ENCODE measurements at places on chromosomes 7 and 10.

DNA sequence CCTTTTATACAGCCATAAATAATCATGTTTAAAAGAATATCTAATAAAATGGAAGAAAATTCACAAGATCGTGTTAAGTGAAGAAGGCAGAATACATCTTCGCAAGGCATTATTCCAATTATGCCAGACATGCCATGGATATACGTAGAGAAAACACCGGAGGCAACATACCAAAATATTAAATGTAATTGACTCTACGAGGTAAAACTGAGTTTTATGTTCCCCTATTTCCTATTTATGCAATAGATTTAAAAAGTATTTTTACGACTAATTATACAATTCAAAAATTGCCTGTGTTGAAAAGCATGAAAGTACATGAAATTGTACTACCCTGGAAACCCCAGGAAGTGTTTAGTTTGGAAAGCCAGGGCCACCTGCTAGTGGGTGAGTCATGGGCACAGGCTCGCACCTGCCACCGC, 936 bp upstream of the REPIN1 start:
- DNase-seq = no peak

GRCh38 chr7:45225948-45226335, 68.4 kb downstream of the RAMP3 start:
- DNase-seq = no peak

- no peak for DNase-seq
These were observed 967.2 kb downstream of the XPNPEP1 start for GRCh38 chr10:108956149-108956548.

- no peak for DNase-seq
These were observed 204.3 kb downstream of the CCDC7 start for GRCh38 chr10:32650246-32650655.

GRCh38 chr10:86646933-86647332, 7.4 kb upstream of the OPN4 start:
- no peak for DNase-seq

DNA sequence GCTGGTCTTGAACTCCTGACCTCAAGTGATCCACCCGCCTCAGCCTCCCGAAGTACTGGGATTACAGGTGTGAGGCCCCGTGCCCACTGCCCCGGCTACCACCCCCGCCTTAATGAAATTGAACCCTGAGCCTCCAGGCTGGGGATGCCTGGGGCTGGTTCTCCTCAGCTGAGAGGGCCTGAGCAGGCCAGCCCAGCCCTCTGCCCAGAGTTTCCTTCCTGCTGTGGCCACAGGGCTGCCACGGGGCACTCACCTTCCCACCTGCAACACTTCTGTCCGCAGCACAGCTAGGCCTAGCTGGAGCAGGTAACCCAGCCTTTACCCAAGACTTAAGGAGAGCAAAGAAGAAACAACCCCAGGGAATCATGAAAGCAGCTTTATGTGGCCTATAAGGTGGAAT, 78.1 kb upstream of the ANLN start:
- DNase-seq = no peak

DNA sequence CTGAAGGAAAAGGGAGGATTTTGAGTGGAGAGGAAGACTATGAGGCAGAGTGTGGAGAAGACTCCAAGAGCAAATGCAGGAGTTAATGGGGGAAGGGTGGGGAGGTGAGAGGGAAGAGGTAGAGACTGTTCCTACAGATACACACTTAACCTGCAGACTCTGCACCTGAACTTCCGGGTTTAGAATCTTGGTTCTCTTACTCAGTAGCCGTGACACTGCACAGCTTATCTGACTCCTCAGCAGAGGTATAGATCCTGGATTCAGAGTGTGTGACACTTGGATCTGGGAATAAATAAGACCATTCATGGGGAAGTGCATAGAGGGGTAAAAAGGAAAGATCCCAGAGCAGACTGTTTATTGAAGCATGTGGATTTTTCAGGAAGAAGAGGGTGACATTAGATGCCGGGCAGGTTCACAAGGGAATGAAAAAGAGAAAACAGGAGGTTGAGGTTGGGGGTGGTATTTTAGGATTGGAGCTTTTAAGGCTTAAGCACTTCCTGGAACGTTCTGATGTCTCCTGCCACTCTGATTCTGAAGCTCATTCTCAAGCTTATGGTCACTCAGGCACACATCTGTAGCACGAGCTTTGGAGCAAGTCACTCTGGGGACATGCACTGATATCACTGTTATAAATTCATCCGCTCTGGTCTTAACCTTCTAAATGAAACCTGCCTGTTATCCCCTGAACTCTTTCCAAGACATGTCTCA, 5.7 kb upstream of the ZC3HAV1L start:
- DNase-seq = no peak

DNA sequence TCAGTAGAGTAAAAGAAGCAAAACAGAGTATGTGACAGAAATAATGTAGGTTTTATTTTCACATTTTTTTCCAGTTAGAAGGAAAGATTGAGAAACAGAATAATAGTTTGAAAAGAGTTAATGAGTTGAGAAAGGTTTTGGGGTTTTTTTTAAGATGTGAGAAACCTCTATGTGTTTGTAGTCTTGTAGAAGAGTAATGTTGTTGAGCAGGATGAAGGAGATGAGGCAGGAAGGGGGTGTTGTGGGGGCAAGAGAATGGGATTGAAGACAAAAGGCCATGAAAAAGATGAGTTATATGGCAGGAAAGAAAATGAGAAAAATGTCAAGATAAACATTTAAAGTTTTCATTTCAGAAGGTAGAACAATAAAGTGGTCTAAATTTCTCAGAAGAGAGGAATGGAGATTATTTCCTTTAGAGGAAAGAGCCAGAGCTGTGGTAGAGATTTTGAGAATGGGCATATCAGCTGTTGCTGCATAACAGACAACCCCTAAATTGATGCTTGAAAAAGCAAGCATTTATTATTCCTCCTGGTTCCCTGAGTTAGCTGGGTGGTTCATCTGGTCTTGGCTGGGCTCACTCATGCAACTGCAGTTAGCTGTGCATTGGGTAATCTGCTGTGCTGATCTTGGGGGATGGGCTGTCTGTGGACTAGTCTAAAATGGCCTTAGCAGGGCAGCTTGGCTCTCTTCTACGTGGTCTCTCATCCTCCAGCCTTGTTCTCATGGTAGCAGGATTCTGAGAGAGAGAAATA, 27.1 kb downstream of the PCGF5 start:
- DNase-seq = no peak

DNA sequence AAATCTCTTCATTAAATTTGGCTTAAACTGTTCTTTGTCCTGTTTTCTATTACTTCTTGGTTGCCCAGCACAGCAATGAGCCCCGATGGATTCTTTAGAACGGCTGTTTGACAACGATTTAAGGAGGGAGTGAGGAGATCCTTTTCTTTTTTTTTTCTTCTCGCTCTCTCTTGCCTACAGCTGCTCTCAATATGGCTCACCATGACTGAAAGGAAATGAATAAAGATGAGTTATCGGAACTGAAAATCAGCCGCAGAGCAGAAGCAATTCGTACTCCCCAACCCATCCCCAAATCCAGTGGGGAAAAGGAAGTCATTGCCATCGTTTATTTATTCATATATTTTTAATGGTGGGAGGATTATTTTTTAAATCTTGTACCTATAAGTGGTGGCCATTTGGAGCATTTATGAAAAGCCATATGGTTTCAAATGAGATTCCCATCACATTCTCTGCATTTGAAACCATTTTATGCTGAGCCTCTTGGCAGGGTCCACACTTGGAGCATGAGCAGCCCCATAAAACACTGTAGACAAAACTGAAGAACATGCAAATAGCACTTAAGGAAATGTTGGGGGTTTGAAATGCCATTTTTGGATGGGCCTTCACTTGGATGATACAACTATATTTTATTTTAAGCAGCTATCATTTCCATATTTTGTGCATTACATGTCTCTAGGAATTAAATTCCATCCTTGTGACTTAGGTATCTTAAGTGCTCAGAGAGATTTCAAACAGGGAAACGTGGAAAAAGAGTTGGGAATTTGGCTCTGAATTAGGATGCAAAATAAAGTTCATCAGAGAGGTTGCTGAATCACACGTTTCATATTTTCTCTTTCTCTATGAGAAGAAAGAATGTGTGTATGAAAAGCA, 107.7 kb upstream of the FZD1 start:
- DNase-seq = no peak

- DNase-seq = no peak
These were observed 20.0 kb downstream of the XPNPEP1 start for GRCh38 chr10:109902992-109903947.

- DNase-seq = no peak
These were observed 216.5 kb upstream of the PITRM1 start for GRCh38 chr10:3389130-3389529.

DNA sequence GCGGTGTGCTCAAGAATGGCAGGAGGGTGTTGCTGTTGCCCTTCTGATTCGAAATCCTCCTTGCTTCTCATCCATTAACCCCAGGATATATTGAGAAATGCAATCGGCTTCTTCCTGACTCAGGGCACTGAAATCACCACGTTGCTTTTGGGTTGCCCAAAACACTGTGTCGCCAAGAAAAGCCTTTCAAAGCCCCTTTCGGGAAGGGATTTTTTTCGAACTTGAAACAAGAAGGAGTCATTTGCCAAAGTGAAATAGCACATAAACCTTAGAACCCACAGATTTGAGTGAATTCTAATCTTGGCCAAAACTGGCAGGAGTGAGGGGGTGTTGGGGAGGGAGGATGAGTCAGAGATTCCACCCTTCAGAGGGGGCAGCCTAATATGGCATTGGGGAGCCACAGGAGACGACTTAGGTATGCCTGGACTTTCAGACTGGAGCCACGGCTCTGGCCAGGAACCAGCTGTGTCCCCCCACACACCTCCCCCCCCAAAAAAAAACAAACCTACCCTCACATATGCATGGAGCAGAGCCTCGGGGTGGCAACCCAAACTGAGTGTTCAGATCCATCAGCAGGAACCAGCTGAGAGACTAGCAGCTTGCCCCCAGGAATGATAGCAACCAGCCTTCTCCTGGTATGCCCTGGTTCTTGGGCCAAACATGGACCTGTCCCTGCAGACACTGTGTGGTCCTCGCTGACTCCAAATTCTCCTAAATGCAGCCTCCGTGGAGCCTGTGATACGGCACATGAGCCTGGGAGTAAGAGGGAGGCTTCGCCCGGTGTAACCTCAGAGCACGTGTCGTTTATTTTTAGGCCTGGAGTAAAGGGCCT, 138.4 kb downstream of the FGFR2 start:
- DNase-seq = no peak
